ENCODE measurements at places on chromosomes 1 and 21.

GRCh38 chr21:44959376-44960091, 19.7 kb downstream of the SLX9 start:
- no peak for DNase-seq

DNA sequence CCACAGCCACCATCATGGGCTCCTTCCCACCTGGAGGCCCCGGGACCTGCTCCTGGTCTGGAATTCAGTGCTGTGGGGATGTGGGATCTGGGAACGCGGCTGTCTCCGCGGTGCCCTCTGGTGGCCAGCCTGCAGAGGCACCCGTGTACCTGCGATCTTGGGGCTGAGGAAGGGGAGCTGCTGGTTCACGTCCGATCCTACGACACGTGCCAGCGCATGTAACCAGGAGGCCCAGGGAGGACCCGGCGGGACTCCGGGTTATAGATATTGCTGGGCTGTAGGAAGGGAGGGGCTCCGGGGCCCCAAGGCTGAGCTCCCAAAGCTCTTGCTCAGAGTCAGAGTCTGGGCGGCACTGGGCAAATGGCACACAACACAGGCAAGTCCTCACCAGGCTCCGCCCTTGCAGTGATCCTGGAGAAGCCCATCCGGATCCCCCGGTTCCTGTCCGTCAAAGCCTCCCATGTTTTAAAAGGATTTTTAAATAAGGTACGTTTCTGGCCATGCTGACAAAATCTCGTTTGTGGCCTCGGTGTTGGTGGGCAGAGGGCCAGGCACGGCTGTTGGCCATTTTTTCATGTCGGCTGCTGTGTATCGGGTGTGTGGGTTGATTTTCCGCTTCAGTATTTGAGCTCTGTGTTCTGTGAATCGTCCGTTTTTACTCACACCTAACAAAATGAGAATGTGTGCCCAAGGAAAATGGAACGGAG, 20.1 kb downstream of the FAAP20 start:
- DNase-seq, result peak; percentile 90

GRCh38 chr1:28591708-28592320, at the start of gene RAB42:
RAB42 (plus strand) TSS chr1:28592265; CDS start chr1:28592512, 247 bp downstream.
- DNase-seq, result no peak

DNA sequence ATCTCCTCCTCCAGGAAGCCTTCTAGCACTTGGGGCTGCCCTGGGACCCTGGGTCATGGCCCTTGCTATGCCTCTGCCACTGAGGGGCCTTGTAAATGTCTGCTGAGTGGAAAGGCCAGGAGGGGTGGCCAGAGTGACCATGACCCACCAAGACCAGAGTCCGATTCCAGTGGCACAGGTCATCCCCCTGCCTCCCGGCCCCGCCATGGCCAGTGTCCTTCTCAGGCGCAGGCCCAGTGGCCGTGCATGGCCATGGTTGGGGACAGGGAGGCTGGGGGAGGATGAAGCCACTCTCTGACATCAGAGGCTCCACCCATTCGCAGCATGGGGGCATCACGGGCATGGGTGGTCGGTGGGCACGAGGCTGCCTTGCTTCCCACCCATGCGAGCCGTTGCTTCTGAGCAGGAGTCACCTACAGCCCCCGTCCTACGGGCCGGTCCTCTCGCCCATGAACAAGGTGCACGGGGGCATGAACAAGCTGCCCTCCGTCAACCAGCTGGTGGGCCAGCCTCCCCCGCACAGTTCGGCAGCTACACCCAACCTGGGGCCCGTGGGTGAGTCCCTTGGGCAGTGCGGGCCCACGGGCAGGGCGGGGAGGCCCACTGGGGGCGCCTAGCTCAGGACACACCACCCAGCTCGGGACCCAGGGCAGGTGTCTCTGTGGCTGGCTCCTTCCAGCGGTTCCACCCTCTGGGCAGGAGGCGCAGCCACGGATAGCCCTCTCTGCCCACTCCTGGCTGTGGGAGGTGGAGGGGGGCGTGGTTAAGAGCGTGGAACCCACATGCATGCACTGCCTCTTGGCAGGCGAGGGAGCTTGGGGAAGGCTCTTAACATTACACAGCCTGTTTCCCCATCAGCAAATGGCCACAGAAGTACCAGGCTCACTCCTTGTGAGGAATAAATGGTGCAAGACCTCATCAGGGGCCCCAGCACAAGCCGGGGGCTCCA, 22.4 kb upstream of the CCDC27 start:
- no peak for DNase-seq

DNA sequence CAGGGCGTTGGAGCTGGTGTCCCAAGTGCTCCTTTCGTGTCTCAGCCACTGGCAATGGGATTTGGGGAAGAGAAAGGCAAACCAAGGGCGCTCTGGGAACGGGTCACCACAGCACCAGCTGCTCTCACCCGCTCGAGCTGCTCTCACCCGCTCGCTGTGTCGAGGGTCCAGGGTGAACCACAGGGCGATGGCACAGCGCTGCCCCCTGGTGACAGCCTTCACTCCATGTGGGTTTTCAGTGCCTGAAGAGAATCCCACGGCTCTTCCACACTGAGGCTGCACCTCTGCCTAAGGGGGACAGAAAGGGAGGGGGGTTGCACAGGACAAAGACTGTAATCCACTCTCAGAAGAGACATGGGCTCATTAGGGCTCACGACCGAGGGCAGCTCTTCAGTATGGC, 7.1 kb upstream of the CLDN19 start:
- peak; percentile 26 for DNase-seq

DNA sequence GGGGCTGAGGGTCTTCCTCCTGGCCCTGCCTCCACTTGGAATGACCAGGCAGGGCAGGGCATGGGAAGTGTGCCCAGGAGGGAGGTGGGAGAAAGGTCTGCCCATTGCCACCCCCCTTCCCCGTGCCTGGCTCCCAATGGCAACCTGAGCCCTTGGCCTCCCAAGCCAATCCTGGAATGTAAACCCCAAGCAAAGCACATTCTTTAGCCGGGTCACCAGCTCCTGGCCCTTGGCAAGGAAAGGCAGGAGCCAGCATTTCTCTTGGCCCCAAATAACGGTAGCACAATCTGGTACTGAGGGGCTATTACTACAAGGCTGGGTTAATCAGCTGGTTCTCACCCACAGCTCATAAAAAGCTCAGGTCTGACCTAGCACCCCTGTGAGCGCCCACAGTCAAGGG, 6.9 kb upstream of the NUAK2 start:
- no peak for DNase-seq

DNA sequence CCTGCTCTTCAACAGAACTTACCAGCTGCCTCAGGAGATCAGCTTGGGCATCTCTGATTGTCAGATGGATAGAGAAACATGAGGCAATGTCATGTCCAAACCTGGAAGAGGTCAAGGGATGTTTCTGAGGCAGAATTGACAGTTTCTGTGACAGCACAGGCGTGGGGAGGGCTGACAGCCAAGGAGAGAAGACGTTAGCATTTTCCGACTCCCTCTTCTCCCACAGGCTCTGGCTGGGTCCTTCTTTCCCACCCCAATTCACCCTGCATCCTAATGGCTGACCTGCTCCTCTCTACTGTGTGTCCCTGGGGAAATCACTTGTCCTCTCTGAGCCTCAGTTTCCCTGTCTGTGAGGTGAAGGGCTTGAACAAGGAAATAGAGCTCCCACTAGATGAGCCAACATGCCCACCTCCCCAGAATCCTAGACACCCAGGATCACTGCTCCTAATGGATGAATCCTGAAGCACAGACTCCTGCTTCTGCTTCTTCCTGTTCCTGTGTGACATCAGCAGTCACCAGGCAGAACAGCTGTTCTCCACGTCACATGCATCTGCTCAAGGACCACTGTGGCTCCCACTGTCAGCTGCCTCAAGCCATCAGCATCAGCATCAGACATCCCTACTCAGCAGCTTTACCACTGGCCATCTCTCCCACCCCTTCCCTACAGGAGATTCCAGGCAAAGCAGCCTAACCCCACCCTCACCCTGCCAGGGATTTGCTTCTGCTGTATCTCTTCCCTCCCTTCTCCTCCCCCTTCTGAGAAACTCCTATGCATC, 408.0 kb downstream of the MATN1 start:
- no peak for DNase-seq

DNA sequence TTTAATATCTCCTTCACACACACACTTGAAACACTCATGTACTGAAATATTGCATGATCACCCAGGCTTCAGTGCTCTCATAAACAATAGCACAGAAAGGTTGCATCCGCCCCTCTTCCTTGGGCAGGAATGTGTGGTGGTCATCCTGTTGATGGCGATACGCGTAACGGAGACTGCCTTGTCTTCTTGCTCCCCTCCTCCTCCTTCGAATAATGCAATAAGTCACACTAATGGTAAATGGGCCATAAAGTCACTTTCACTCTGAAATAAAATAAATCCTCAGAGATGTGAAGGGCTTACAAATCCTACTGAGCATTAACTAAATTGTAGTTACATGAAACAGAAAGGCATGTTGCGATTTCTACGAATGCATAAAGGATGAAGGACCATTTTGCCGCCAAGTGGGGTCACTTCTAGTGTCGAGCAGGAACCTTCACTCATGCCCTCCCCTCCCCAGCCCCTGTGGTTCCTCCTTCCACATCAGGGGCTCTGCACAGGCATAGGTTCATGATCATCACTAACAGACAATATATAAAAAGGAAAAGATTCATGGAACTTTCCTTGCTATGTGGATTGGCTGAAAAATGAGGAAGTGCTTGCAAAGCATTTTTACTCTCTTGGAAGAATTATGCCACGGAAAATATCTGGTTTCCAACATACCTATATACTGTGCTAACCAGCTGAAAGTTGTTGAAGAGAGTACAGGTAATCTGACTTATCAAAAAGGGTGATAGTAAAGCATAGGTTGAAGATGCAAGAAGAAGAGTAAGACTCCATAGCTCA, 1.2 kb upstream of the PGBD5 start:
- no peak for DNase-seq

DNA sequence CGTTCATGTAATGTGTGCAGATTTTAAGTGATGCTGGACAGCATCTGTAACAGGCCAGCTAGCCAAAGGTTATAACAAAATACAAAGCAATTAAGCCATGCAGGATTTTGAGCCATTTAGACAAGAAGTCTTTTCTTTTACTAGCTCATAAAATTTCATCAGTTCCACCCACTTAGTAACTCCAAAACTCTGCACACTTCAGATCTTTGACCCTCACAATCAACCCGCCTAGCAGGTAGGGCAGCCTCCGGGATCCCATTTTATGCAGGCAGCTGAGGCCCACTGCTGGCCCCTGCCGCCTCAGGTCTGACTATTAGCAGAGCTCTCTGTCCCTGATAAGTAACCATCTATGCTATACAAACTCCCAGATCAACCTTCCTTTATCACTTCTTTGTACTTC, 9.2 kb downstream of the LBR start:
- DNase-seq, result no peak

- DNase-seq, result no peak
Observed at GRCh38 chr1:44842862-44843655, at the start of gene PTCH2. PTCH2 (minus strand) TSS chr1:44843253; CDS start chr1:44842932, 321 bp downstream.

GRCh38 chr1:157450106-157450505, 102.2 kb downstream of the FCRL5 start:
- no peak for DNase-seq

DNA sequence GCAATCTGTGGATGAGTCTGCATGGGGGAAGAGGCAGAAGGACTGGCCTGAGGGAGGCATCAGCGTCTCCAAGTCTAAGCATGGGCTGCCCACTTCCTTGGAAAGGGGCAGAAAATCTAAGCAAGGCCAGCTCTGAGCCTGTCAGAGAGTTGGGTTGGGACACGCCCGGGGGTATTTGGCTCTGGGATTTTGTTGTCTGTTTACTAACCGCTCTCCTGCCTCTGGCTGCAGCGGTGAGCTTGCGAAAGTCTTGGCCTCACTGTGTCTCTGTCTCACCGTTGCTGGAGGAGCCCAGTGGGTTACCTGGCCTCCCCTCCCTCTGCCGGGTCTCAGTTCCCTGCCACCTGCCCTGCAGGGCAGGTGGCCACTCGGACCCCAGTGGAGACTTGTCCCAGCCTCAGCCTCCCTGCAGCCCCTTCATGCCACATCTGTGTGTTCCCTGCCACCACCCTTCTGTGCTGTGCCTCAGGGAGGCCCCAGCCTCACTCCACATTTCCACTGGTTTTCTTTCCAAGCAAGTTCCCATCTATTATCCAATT, 33.7 kb downstream of the EDN2 start:
- no peak for DNase-seq

DNA sequence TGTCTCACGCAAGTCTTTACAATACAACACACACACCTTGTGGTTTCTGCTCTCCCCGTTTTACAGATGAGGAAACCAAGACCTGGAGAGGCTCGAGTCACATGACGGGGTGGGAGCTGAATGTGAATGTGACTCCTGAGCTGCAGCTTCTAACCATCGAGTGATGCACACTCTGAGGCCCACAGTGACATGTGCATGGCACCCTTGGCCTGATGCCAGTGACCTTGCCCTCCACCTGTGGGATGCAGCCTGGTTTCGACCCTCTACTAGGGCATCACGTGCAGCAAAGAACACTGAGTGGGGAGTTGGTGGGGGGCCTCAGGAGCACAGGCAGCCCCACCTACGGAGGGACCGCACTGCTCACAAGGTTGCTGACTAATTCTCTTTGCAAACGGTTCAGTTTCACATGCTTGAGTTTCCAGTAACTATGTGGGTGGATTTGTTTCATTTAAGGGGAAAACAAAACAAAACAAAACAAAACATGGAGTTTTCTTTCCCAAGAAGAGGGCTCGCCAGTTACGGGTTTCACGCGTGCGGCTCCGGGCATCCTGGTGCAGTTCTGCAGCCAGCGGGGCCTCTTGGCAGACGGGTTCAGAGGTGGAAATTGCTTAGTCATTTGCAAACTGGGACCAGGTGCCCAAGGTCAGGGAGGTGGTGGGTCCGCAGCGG, 22.9 kb downstream of the SPSB1 start:
- DNase-seq, result no peak

- no peak for DNase-seq
Observed at GRCh38 chr1:245874942-245875580, 632.0 kb downstream of the SMYD3 start.

DNA sequence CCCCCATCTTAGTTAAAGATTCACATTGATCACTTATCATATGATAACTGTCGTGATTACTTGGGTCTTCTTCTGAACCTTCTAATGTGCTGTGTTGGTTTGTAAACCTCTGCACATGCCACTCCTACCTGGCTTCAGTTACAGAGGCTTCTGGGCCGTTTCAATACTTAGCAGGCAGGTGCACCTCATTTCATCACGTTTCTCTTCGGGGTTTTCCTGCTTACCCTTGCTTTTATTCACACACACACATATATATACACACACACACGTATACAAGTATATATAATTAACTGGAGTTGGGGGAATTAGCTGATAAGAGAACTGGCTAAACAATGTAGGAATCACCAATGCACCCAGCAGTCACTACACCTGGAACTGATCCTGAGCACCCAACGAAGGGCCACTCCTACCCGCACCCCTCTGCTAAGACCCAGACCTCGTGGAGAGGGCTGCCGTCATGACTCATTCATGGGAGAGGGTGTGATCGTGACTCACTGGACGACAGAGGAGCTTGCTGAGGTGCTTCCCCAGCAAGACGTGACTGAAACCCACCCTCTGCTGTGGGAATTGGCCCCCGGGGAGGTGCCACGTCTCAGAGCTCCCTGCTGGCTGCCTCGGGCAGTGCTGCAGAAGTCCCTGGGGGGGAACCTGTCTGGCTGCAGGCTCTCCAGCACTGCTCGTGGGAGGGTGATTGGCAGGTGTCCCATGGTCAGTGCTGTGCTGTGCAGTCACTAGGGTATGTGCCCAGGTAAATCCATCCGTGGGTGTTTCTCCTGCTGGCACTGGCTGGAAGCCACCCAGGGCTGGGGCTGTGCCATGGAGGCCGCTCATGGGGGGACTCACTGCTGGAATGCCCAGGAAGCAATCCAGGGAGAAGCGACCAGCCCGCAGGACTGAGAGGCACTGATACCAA, 166.6 kb downstream of the DYRK1A start:
- DNase-seq, result peak; percentile 63

- peak; percentile 75 for DNase-seq
Observed at GRCh38 chr1:205484985-205485967, 19.2 kb upstream of the CDK18 start.

All from H54 (cell line).